ENCODE measurements at places on chromosomes 7 and 10.

DNA sequence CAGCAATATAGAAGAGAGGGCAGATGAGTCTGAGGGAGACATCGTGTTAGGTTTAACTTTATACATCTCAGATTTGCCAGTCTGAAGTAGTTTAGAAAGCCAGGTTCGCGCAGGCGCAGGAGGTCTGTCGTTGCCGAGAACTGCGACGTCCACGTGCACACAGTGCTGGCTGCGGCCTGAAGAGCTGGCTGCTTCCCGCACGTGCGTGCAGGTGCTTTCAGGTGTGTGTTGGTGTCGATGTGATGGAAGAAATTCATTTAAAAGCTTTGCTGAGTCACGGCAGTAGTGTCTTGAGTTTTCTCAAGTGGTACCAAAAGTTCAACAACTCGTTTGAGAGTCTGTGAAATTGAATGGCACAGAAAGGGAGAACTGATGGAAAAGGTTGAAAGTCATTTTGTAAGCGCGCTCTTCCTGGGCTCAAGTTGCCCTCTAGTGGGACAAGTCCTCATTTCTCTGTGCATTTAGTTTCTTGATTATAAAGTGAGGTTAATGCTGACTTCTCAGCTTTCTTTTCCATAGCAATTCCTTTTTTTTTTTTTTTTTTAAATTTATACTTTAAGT lies 18.6 kb downstream of the WDR37 start:
- DNase-seq = no peak

DNA sequence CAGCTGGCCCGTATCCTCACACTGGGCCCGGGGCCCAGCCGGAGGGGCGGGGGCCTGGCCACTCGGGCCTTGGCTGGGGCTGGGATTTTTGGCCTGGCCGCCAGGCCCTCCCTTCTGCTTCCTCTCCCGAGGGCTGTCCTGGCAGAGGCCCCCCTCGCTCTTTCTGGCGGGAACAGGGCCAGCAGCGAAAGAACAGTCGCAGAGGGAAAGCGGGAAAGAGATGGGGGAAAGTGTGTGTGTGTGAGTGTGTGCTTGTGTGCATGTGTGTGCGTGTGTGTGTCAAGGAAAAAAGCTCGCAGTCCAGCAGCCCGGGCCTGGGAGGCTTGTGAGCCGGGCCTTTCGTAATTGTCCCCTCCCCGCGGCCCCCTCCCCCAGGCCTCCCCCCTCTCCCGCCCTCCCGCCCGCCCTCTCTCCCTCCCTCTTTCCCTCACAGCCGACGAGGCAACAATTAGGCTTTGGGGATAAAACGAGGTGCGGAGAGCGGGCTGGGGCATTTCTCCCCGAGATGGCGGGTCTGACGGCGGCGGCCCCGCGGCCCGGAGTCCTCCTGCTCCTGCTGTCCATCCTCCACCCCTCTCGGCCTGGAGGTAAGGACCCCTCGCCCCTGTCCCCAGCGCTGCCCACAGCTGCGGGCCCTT lies at the start of gene ELN:
Gene ELN, plus strand, starts transcription at position 491 of the 638 bp plus-strand sequence. Its CDS starts 15 bp downstream, at position 506.
- DNase-seq = no peak

DNA sequence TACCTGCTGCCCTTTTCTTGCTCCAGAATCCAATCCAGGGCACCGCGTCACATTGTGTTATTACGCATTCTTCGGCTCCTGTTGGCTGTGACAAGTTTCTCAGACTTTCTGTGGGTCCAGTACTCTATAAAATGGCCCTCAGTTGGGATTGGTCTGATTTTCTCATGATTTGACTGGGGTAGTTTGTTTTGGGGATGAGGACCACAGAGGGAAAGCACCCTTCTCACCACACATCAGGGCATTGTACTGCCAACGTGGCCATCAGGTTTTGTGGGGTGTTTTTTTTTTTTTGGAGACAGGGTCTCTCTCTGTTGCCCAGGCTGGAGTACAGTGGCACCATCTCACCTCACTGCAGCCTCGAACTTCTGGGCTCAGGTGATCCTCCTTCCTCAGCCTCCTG lies 17.0 kb upstream of the ORAI2 start:
- no peak for DNase-seq

GRCh38 chr7:50629238-50629901 lies 64.2 kb upstream of the DDC start:
- no peak for DNase-seq

- DNase-seq = no peak
Observed at GRCh38 chr10:11180228-11180627, 162.6 kb downstream of the CELF2 start.

DNA sequence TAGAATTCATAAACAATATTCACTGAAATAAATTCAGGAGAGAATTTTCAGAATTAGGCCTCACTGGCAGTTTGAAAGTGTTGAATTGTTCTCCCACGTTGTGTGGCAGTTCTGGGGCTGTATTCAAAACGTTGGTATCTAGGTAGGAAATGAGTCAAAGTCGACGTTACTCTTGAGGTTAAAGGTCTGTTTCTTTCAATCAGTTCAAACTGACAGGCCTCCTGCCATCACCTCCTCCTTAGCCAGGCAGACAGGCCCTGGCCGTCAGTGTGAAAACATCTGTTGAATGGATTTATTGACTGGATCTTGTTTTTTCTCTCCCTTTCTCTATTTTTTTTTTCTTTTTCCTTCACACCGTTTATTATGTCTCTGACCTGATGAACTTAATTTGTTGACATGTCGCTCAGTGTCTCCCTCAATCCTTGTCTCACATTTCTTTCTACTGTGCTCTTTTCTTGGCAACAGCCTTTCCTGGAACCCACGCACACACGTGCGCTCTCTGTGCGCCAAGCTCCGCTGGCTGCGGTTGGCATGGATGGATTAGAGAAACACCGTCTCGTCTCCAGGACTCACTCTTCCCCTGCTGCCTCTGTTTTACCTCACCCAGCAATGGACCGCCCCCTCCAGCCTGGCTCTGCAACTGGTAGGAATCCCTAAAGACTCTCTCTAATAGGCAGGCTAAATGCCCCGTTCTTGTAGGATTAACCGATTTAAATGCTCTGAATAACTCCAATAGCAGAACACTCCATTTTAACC lies 231.7 kb downstream of the HDAC9 start:
- DNase-seq = peak; percentile 95

DNA sequence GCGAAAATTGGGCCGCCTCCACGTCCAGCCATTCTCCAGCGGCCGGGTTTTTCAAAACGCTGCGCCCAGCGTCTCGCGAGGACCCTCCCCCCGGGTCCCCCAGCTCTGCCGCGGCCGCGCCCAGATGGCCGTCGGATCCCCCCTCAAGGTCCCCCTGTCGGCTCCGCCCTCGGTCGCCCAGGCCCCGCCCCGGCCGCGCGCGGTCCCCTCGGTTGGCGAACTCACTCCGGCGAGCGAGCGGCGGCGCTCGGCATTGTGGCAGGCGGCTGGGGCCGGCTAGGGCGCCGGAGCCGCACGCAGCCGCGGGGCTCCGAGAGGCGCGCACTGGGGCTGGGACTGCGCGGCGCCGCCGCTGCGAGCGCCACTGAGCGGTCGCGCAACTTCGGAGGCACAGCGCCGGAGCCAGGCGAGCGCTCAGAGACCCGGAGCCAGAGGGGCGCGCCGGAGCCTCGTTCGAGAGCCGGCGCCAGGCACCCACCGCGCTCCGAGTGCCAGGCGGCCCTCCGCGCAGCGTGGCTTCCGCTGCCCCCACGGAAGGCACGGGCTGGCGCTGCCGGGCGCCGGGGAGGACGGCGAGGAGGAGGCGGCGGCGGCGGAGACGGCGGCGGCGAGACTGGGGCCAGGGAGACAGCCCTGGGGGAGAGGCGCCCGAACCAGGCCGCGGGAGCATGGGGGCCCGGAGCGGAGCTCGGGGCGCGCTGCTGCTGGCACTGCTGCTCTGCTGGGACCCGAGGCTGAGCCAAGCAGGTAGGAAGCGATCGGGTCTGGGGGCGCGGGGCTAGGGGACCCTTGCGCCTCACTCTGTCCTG lies at the start of gene UNC5B:
Gene UNC5B, plus strand, starts transcription at position 253 of the 809 bp plus-strand sequence. Its CDS starts 416 bp downstream, at position 669.
- peak; percentile 84 for DNase-seq

DNA sequence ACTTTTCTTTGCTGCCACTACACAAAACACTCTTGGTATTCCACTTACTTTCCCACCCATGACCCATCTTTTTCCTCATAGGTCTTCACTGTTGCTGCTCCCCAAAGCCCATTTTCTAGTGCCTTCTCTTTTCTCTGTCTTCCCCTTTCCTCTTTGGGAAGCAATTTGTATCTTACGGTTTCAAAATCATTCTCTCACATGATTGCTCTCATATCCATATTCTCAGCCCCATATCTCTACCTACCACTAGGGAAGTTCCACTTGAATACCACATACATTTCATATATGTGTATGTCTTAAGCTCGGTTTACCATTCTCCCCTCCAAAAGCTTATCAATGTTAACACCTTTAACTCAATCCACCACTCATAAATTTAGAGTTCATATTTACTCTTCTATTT lies 3.2 kb upstream of the UBE2D1 start:
- DNase-seq = no peak

- no peak for DNase-seq
Observed at GRCh38 chr7:39535064-39535463, 31.1 kb upstream of the YAE1 start.

- DNase-seq = peak; percentile 90
Observed at GRCh38 chr7:80826520-80827238, 92.2 kb downstream of the SEMA3C start.

DNA sequence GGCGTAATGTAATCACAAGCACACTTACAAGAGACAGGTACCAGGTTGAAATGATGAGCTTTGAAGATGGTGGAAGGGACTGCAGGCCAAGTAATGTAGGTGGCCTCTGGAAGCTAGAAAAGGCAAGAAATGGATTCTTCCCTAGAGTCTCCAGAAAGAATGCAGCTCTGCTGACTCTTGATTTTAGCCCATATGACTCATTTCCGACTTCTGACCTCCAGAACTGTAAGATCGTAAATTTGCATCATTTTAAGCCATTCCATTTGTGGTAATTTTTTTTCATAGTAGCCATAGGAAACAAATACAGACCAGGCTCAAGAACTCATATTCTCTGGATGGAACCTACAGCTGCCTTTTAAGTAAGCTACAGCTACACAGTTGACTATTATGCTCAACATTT lies 315.5 kb downstream of the MAGI2 start:
- peak; percentile 40 for DNase-seq

DNA sequence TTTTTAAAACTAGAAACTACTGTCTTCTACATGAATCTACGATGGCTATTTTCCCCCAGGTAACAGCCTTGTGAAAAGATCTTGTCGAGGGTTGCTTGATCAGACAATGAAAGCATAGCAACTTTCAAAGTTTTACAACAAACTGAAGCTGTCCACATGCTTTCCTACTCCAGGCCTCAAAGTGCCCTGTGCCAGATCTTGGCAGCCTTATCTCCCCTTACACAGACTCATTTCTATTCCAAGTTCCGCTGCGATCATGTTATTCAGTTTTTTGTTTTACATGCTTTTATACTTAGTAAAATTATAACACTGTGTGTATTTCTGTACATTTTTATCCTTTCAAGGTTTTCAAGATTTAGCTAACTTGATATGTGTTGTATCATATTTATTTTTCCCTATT lies 661.7 kb upstream of the SORCS1 start:
- no peak for DNase-seq

- DNase-seq = no peak
Observed at GRCh38 chr7:155182406-155182970, 112.4 kb downstream of the HTR5A start.

GRCh38 chr10:76995023-76995422 lies 642.6 kb downstream of the KCNMA1 start:
- DNase-seq = no peak

- peak; percentile 86 for DNase-seq
Observed at GRCh38 chr10:91340613-91341362, 69.4 kb upstream of the HECTD2 start.

- DNase-seq = no peak
Observed at GRCh38 chr10:79131836-79132631, 63.3 kb downstream of the ZMIZ1 start.

- no peak for DNase-seq
Observed at GRCh38 chr7:1421946-1422345, 37.3 kb downstream of the MICALL2 start.

DNA sequence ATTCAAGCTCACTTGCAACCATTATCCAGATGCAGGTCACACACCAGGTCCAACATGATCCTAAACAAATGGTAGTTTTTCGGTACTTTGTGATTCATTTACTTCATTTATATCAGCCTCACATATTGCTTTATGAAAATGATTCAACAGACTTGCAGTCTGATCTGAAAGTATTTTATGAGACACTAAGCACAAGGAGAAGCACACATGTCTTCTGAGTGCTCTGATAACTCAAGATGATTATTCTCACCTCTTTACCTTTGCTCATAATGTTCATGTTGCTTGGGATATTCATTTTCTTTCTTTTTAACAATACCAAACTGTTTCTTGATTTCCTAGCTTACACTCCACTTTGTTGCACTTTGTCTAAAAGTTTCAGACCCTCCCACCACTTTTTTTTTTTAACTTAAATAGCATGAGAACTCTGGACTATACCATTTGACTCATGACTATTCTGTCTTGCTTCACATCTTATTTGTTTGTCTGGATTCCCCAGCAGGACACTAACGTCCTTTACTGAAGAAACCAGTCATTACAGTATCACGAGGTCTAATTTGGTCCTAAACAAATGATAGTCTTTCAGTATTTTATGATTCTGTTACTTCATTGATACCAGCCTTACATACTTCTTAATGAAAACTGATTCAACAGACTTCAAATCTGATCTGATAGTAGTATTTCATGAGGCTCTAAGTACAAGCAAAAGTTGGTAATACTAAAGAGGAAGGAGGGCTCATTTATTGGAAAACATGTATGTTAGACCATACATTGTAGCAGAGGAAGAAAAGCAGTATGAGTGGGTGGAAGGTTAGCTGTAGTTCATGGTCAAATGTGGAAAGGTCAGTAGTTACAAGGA lies 171.8 kb upstream of the AHR start:
- no peak for DNase-seq

DNA sequence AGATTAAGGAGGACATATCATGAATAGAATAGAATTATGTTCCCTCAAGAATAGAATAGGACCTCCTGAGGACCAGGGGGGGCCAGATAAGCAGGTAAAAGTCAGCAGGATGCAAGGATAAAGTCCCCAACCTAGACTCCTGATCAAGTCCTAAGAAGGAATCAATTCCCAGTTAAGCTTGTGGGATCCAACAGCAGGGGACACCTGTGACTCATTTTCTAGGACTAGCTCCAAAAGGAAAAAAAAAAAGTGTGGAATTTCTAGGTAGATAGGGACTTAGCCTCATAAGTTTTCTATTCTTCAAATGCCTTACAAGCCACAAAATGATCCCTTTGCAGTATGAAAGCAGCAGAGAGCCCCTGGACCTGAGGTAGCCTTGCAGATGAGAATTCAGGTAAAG lies 336.2 kb downstream of the WDR11 start:
- no peak for DNase-seq

DNA sequence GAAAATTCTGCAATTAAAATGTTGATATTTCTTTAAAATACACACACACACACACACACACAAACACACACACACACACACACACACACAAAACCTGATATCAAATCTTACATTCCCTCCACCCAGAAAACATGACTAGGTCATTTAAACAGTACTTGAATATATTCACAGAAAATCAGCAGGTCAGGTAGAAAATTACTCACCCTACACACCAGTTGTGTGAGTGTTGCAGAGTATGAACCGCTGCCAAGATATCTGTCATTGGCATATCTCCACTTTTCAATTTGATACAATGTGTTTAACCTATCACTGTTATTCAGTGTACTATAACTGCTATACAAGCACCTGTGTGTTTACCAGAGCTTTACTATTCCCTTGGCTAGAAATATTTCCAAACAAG lies 283.6 kb upstream of the LRRTM3 start:
- peak; percentile 67 for DNase-seq

- no peak for DNase-seq
Observed at GRCh38 chr7:31835471-31835870, 148.5 kb downstream of the PPP1R17 start.

- DNase-seq = peak; percentile 43
Observed at GRCh38 chr7:100469227-100470044, 5.4 kb upstream of the SPACDR start.

All from NCI-H226 (cell line).